ENCODE measurements at places on chromosomes 7 and 10. TPM values are rescaled to one million over a fixed set of nuclear protein-coding genes. Genes with fewer than 3 reads are reported as not detected.

Gene GIMAP4
- total RNA-seq, result not detected

Gene SND1
- total RNA-seq, result 201 TPM

Gene CD36
- total RNA-seq, result 0.70 TPM

Gene TRPV5
- not detected for total RNA-seq

Gene SFRP4
- total RNA-seq, result 2.4 TPM

Gene GPR37
- total RNA-seq, result 4.2 TPM

Gene GPR15LG
- total RNA-seq, result 6.8 TPM

Gene CNPY1
- total RNA-seq, result not detected

Gene LEP
- total RNA-seq, result not detected

Gene CH25H
- 0.10 TPM for total RNA-seq

Gene SLC26A5
- total RNA-seq, result not detected

Gene NPTX2
- total RNA-seq, result not detected

Gene TBXAS1
- 35.5 TPM for total RNA-seq

Gene SSC4D
- total RNA-seq, result 7.1 TPM

Gene SPOCK2
- 41.8 TPM for total RNA-seq

Measured in renal cortical epithelial cell (primary cell).